Glutamatergic neuron (in vitro differentiated cells): ENCODE measurements at places on chromosomes 6 and 20. TPM values are rescaled to one million over a fixed set of nuclear protein-coding genes. Genes with fewer than 3 reads are reported as not detected.

DNA sequence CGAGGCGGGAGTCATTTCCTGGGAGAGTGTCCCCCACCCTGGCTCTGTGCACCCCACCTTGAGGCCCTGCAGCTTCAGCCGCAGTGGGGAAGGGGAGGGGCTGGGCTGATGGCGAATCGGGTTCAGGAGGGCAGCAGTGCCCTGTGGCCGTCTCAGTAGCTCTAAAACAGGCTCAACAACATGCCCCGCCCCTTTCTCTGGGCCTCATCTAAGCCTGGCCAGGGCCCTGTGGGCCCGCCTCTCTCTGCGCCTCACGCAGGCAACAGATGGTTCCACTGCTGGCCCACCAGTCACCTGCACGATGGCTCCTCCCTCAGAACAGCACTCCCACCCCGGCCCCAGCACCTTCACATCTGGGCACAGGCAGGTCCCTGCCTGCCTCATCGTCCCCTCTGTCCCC is 30.2 kb downstream of the CHRNA4 start:
- no peaks in the 10 kb centered on the region for H3K4me1 ChIP-seq
- no peak overlapping the region for H3K27ac ChIP-seq
- DNase-seq, result no peak
- peaks cover 9% of the 10 kb centered on the region for H3K27me3 ChIP-seq
- H3K4me3 ChIP-seq, result no peak overlapping the region
- peaks cover 20% of the 10 kb centered on the region for H3K36me3 ChIP-seq

GRCh38 chr20:35120012-35120701 is 27.0 kb downstream of the EDEM2 start:
- H3K36me3 ChIP-seq, result peaks cover 5% of the 10 kb centered on the region
- no peaks in the 10 kb centered on the region for H3K4me1 ChIP-seq
- no peaks in the 10 kb centered on the region for H3K27me3 ChIP-seq
- no peak for DNase-seq
- no peak overlapping the region for H3K4me3 ChIP-seq
- H3K27ac ChIP-seq, result no peak overlapping the region

DNA sequence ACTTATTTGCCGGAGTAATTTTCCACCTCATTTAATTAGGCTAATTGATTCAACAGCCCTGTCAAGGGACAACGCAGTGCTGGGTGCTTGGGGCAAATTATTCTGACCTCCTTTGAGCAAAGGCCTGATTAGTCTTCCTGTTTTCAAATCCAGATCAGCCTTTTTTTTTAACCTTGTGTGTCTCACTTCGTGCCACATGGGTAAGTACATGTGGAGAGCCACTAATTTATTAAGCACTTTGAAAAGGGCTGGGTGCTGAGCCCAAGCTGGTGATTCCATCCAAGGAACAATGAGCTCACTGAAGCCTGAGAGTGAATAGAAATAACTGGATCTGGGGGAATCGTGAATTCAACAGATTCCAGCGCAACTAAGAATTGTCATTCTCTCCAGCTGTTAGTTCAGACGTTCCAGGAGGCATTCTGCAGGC is 229.3 kb downstream of the CLIC5 start:
- peaks cover 6% of the 10 kb centered on the region for H3K36me3 ChIP-seq
- H3K27ac ChIP-seq, result no peak overlapping the region
- no peak for DNase-seq
- no peaks in the 10 kb centered on the region for H3K4me1 ChIP-seq
- H3K27me3 ChIP-seq, result no peaks in the 10 kb centered on the region

DEFB121 gene
- total RNA-seq, result not detected

CRISP2 gene
- total RNA-seq, result not detected
